ENCODE measurements at places on chromosomes 11 and 22.

DNA sequence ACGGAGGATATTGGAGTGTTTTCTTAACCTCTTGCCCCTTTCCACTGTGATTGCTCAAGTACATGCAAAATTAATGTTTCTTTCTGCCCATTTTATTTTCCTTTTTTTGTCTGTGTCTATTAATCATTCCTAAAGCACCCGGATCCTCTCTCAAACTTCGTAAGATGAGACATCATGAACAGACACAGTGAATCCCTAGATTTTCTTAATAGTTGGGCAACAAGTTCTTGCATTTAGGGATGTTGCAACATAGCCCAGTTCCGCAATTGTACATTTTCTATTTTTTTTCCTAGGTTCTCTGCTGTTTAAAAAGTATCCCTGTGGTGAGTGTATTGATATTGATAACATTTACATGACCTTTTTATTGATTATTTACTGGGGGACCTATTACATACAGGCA is 2.9 kb downstream of the FAM111A start:
- peak; percentile 73 for DNase-seq

DNA sequence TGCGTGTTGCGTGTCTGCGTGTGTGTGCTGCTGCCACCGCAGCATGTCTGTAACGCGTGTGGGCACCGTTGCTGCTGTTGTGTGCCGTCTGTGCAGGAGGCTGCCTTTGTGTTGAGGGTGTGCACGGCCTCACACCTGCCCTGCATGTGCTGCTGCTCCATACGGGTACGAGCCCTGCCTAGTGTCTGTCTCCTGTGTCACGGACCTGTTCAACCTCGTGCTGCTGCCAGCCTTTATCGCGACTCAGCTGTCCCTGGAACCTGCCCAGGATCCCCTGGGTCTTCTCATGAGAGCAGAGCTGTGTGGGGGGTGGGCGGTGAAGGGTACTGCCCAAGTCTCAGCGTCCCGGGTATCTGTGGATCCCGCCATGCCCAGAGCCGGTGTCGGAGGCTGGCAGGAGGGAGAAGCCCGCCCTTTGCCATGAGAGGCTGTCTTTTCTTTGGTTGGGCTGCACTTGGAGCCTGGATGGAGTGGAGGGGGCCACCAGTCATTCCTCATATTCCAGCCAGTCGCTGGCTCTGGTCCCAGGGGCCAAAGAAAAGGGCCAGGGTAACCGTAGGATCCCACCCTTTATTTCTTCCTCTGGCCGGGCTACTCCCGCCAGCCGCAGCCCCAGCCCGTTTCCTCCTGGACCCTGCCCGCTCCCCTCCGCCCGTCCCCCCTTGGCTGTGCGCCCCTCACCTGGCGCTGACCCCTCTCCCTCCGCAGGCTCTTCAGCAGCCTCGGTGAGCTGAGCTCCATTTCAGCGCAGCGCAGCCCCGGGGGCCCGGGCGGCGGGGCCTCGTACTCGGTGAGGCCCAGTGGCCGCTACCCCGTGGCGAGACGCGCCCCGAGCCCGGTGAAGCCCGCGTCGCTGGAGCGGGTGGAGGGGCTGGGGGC is 7.8 kb upstream of the ACR start:
- no peak for DNase-seq

GRCh38 chr22:47119181-47119580 is 356.7 kb downstream of the TBC1D22A start:
- no peak for DNase-seq

DNA sequence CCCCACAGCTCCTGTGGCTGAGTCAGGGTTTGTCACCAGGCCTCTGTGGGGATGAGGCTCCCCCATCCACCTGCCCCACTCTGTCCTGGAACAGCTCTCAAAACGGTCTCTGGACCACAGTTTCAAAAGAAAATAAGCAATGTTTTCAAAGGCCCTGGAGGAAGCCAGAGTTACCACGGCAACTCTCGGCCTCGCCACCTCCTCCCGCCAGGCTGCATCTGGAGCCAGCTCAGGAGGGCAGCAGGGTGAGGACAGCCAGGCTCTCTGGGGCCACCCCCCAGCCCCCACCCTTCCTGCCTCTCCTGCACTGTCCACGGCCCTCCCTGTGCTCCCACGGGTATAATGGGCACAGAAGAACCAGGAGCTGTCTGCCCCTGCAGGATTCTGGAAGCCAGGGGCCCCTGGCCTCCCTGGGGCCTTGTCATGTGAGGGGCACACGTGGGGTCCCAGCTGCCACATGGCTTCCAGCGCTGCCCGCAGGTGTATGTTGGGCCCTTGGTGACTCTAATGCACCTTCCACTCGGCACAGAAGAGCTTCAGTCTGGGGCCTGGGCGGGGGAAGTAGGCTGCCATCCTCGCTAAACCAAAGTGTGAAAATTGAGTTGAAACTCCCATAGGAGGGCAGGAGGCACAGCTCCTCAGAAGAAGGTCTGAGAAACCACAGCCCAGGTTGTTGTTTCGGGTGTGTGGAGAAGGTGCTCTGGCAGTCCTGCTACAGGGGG is 10.3 kb downstream of the CD81 start:
- no peak for DNase-seq

DNA sequence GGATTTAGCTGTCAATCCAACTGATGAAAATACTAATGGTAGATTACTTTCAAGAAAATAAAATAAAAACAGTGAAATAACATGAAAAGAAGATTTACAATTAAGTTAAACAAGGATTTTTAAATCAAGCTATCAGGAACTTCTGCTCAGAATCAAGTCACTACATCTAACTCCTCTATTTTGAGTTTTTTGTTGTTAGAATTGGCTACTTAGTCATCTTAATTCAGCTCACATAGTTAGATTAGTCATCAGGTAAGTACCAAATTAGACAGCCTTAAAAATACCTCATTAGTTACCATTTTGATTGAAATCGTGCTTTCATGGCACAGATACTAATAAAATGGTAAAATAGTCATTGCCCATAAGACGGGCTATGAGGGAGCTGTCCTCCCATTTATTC is 35.8 kb downstream of the BTG4 start:
- DNase-seq = no peak

GRCh38 chr11:12292766-12293165 is 84.6 kb upstream of the PARVA start:
- DNase-seq = no peak

GRCh38 chr11:111520560-111520959 is 6.0 kb downstream of the HOATZ start:
- no peak for DNase-seq

DNA sequence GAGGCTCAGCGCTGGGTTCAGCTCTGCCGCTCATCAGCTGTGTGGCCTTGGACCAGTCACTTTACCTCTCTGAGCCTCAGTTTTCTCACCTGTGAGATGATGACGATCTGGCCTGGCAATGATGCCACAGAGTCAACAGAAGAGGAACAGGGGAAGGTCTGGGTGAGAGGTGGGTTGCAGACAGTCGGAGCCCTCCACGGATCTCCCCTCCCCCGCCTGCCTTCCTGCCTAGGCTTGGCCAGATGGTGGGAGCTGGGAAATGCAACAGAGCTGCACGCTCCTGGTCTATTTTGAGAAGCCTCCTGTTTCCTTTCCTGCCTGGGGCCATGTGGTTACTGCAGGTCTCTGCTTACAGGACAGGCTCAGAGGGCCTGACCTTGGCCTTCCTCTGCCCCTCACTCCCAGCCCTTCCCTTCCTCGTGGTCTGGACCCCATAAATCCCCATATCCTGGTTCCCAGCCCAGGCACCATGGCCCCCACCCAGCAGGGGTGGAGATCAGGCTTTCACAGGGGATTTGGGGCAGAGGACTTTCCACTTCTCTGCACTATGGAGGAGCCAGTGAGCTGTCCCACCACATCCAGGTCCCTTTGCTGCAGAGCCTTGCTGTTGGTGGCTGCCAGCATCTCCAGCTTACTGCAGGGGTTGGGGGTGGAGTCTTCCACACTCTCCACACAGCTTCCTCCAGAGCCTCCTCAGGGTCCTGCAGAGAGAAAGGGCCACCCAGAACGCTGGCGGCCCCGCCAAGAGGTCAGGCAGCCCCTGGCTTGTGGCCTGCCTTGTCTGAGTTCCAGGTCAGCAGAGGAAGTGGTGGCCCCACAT is 46.9 kb downstream of the C11orf96 start:
- peak; percentile 84 for DNase-seq

GRCh38 chr11:104390651-104391050 is 226.7 kb upstream of the PDGFD start:
- no peak for DNase-seq

DNA sequence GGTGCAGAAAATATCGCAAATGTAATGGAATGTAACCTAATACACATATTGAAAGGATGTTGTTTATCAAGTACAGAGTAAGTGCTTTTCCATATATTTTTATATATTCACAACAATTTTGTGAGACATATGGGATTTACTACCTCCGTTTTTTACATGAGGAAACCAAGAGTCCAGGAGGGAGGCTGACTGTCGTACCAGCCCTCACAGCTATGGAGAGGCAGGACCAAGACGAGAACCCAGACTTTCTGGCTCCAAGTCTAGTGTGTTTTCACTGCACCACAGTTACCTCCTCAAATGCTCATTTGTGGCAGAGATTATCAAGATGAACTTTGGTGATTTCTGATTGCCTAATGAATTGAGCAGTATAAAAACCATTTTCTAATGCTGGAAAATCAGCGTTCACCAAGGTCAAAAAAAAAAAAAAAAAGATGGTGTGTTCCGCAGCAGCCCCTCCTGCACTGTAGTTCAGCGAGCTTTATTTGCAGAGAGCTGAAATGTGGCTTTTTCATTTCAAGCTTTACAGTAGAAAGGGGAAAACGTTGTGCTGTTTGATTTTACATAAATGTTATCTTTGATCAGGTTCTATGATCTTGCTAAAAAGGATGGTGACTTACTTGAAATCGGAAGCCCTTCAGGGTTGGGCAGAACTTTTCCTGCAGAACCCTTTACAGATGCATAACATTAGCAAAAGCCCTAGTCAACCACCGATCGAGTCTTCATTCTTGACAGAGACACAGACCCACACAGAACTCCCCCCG is 44.7 kb upstream of the WEE1 start:
- no peak for DNase-seq

- DNase-seq = no peak
Measured at GRCh38 chr22:45007391-45008185, 2.2 kb downstream of the PHF21B start.

- no peak for DNase-seq
Measured at GRCh38 chr11:17642370-17642769, 77.0 kb upstream of the MYOD1 start.

DNA sequence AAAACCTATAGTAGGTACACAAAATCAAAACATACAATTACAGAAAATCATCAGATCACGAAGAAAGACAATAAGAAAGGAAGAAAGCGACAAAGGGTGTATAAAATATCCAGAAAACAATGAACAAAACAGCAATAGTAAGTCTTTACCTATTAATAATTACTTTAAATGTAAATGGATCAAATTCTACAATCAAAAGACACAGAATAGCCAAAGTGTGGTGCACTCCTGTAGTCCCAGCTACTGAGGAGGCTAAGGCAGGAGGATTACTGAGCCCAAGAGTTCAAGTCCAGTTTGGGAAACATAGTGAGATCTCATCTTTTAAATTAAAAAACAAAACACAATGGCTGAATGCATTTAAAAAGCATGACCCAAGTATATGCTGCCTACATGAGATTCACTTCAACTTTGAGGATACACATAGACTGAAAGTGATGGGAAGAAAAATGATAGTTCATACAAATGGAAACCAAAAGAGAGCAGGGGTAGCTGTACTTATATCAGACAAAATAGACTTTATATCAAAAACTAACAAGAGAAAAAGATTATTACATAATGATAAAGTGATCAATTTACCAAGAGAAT is 40.6 kb downstream of the ASCL2 start:
- DNase-seq = no peak

DNA sequence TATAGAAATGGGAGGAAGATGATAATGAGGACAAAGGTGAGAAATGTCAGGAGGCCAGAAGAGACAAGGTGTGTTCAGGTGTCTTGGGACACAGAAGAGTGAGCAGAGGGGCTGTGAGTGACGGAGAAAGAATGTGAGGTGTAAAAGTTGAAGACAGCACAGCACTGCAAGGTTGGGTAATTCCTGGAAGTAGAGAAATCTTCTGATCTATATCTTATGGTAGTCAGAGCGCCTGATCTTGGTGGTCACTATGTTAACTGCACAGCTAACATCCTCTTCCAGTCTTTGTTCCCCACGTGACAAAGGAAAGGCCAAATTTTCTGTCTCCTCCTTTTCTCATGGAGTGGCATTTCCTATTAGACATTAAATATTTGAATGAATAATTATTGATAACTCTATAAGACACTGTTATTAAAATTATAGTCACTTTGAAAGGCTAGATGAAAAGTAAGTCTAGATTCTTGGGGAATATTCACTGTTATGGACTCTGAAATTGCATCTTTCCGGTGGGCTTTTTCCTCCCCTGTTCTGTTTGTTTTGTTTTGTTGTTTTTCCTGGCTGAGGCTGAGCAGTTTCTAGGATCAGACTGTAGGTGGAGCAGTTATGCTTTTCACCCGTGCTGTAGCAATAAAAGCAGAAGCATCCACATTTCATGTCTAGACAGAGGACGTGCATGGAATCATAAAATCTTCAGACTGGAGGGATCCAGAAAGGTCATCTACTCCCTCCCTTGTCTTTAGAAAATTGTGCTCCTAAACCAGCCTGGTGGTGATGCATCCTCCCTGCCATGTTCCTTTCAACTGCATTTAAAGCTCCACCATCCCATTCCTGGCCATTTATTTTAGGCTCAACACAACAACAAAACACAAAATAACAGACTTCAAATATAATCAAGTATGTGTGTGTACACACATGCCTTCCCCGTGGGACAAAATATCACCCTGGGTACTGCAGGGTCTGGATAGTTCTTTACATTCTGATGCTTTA is 26.6 kb downstream of the SC5D start:
- peak; percentile 78 for DNase-seq

DNA sequence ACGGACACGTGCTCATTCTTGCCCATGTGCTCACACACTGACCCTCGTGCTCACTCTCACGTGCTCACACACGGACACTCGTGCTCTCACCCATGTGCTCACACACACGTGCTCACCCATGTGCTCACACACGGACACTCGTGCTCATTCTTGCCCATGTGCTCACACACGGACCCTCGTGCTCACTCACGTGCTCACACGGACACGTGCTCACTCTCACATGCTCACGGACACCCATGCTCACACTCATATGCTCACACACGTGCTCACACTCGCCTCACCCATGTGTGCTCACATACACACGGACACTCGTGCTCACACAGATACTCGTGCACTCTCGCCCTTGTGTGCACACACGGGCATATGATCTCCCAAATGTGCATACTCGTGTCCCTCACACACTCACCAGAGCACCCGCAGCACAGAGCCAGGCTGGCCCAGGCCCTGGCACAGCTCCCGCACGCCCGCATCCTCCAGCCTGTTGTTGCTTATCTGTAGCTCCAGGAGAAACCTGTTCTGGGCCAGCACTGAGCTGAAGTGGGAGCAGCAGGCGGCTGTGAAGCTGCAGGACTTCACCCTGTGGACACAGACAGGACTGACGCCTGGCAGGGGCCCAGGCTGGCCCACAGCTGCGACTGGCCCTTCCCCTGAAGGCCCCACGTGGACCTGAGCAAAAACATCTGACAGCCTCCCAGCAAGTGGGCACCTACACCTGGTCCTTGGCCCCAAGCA is 9.3 kb downstream of the RNH1 start:
- DNase-seq = no peak

Measured in Kasumi-1 (cell line).